ENCODE measurements at places on chromosomes 1 and 21.

DNA sequence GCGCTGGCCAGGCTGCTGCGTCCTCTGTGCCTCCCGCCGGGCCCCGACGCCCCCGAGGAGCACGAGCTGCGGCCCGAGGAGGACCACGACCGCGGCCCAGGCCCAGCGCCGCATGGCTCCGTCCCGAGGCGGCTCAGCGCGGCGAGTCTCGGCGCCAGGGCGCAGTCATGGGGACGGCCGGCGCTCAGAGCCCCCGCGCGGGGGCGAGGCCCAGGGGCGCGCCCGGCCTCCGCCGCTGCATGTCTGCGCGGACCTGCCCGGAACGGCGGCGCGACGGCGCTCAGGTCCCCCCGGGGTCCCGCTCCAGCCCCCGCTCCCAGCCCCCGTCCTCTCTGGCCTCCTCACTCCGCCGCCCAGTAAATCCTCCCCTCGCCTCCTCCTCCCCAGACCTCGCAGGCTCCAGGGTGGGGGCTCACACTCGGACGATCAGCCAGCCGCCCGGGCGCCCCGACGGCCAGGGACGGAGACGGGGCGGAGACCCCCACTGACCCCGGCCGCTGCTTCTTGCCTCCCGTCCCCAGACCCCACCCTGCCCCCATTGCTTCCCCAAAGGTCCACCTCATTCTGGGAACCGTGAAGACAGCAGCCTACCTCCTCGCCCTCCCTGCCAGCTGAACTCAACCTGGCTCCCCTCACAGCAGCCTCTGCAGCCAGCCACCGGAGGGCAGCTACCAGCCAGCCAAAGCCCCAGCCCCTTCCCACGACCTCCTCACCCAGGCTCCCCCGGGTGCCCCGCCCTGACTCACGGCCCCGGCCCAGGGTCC, at the start of gene C1QTNF12:
Gene C1QTNF12, minus strand, starts transcription at position 146 of the 764 bp plus-strand sequence. Its CDS starts 32 bp downstream, at position 114.
- DNase-seq: no peak

GRCh38 chr1:159594625-159595405, 7.2 kb downstream of the APCS start:
- no peak for DNase-seq

DNA sequence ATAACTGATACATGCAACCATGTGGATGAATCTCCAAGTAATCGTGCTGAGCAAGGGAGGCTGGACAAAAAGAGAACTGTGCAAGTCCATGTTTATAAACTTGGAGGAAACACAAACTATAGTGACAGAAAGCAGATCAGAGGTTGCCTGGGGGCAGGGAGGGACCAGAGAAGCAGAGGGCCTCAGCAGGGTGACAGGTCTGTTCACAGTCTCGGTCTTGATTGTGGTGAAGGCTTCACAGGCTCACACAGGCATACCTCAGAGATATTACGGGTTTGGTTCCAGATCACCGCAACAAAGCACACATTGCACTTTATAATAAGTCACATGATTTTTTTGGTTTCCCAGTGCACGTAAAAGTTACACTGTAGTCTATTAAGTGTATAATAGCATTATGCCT, 28.5 kb downstream of the ACOT7 start:
- DNase-seq: no peak

DNA sequence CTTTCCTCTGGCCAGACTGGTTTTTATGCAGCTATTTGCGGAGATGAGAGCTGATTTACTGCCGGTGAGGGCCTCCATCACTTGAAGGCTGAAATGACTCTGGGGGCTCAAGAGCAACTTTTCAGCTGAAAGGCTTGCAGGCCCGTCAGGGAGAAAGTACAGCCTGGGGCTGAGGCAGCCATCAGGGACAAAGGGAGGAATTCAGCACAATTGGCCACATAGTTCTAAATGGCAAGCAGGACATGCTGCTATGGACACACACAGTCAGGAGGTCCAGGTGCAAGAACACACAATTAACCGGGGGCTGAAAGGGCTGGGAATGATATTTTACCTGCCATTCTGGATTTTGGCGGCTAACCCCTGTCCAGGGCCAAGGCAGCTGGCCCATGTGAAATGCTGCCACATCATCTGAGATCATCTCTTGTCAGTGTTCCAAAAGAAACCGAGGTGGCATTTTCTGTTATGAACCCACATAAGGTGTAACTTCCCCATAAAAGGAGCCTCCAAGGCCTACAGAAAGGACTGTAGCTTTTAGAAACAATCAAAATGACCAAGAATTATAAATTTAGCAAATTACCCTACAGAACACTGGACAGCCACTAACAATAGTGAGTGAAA, 58.2 kb downstream of the LMX1A start:
- DNase-seq: no peak

DNA sequence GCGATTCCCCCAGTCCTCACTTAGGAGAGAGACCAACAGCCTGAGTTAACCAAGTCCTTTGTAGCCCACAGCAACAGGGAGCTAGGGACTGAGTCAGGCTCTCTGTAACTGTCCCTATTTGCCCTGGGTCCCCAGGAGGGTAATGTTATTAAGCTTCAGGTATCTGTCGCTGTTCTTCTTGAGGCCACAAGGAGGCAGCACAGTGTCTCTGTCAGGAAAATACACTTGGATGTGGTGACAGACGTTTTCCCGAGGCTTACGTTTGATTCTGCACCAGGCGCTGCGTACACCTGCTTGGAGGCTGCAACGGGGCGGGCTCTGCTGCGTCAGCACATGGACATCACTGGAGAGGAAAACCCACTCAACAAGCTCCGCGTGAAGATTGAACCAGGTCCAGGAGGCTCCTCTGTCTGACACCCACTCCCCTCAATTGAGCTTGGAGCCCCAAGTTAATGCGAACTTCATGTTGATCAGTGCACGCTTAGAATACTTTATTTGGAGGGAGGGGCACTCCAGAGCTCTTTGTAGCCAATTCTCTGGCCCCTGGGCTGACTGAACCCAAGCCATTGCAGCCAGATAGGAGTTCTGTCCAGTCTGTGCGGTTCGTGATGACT, 10.7 kb upstream of the ELF3 start:
- DNase-seq: no peak

DNA sequence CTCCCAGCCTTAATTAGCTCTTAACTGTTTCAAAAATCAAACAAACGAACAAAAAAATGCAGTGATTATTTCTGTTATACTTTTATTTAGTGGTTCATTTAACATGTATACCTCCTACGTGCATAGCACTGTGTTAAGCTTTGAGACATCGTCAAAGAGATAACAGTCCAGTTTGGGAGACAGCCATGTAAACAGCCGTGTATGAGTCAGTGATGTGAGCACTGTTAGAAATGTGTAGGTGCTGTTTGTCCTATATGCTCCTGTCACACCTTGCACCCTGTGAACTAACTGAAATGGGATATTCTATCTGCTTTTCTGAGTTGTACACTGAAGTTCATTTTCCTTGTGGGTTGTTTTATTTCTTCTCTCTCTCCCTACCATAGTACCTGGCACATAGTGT, 109.7 kb upstream of the CACYBP start:
- DNase-seq: no peak

DNA sequence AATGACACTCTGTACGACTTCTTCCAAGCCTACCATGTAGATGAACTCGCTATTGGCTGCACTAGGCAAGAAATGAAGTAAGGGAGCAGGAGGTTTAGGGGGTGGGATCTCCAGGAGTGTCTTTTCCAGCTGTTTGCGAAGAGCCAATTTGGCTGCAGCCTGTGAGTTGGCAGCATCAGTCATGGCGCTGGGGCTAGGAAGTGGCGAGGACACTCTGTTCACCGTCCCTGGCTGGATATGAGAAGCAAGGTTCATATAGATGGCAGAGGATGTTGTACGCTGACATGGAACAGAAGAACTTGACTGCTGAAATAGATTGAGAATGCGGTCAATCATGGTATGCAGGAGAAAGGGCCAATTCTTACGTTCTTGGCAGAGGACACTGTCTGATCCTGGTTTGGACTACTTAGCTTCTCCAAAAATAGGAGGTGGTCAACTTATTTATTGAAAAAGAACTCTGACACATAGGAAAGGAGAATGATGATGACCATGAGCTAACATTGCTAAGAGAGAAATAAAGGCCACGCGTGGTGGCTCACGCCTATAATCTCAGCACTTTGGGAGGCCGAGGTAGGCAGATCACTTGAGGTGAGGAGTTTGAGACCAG, 41.2 kb downstream of the SLC27A3 start:
- DNase-seq: no peak

- no peak for DNase-seq
Observed at GRCh38 chr1:111848852-111849545, 93.3 kb downstream of the DDX20 start.

- no peak for DNase-seq
Observed at GRCh38 chr1:107145637-107146036, 4.8 kb downstream of the NTNG1 start.

- no peak for DNase-seq
Observed at GRCh38 chr1:221709854-221710253, 32.0 kb downstream of the DUSP10 start.

DNA sequence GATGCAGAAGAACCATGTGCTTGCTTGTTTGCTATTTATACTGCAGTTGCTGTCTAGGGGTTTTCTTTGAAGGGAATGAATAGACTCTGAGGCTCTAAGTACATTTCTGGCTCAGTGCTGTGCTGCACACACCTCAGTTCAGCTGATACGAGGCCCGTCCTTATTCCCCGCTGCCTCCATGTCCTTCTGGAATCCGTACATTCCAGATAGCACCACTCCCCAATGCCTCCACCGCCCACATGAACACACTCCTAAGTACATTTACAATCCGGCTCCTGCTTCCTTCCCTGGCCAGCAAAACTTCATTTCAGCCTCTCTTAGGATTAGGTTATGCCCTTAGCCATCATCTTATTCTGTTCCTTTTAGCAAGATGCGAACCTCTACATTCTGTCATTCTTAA, 57.1 kb downstream of the KCNC4 start:
- DNase-seq: no peak

- no peak for DNase-seq
Observed at GRCh38 chr1:53319296-53320101, 8.4 kb downstream of the LRP8 start.

- DNase-seq: no peak
Observed at GRCh38 chr1:228818296-228818695, 83.0 kb downstream of the RHOU start.

DNA sequence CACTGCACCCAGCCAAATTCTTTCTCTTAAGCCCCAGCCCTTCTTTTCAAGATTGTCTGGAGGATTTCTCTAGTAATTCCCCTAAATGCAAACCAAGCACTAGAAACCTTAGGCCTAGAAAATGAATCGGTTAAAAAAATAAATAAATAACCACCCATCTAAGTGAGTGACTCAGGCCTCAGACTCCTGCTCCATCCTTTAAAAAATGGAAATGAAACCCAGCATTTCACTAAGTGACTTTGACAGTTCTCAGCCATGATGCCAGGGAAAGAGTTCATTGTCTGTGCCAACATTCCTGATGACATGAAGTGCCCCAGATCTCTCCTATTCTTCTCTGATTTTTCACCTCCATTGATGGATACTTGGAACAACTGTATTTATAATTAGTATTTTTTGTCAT, 415.2 kb upstream of the DAB1 start:
- no peak for DNase-seq

GRCh38 chr1:224747578-224747977, 131.5 kb downstream of the CNIH3 start:
- no peak for DNase-seq

DNA sequence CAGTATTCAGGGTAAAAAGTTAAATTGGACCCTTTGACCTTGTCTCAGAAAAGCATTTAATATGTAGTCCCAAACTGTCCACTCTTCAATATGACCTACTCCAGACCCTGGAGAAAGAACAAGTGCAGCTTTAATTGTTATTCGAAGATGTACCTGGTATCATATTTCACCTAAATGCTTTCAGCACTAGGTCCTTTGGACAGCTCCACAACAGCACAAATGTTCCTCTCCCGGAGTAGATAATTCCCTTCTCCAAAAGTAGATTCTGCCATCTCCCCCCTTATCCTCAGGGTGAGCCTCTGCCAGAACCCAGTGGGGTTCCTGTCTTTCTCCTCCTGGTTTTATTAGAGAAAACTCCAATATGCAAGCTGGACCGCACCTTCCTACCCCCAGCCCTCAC, 104.5 kb upstream of the AJAP1 start:
- DNase-seq: no peak

DNA sequence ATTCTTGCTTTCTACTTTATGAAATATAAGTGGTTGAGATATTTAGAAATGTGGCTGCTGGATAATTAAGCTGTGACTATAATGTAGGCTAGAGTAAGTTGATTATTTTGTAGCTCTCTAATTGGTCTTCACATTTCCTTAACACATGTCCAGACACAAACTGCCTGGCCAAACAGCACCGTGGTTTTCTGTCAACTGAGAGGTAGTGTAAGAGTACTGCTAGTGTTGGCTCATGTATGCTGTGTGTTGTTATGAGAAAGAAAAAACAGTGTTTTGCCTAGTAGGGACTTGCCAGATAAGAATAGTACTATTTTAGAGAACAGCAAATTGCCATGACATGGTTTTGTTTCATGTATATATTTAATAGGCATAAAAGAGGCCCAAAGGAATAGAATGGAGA, 37.1 kb downstream of the TMED5 start:
- DNase-seq: no peak

GRCh38 chr1:174397261-174397660, 50.5 kb upstream of the GPR52 start:
- DNase-seq: no peak

GRCh38 chr1:33965086-33965485, 101.2 kb downstream of the HMGB4 start:
- no peak for DNase-seq

DNA sequence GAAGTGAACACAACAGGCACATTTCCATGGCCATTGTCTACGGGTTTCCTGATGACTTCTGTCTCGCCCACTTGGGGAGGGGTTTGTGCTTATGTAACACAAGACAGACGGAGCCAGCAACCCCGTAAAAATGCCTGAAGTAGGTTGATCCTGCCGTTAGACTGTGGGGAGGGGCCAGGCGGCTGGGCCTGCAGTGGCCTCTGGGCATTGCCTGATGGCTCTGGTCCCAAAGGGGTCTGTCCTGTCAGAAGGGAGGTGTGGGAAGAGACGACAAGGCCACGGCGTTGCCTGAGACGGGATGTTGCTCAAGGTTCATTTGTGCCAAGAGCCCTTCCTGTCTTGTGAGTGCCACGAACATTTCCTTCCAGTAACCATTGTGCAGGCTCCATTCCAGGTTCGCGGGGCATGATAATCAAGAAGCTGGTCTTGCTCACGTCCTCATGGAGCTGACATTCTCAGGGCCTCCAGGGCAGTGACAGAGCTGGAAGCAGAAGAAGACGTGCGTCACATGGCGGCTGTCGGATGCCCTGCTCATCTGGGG, 44.7 kb downstream of the ABCG1 start:
- no peak for DNase-seq

GRCh38 chr1:17561247-17561548, 21.7 kb downstream of the ARHGEF10L start:
- no peak for DNase-seq

DNA sequence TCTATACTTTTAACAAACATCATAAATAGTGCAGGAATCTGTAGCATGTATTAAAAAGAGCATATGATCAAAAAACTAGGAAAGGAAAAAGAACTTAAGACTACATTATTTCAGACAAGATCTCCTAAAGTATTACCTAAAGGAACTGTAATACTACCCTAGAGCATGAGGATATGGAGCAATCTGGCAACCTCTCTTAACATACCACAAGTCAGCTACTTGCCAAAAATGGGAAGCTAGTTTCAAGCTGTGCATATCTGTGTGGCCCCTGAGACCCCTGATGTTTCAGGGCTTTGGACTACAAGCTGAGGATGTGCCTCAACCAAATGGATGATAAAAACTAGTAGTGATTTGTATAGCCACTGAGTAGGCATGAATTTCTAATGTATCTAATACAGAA, 525.6 kb downstream of the PTBP2 start:
- DNase-seq: peak; percentile 18

- no peak for DNase-seq
Observed at GRCh38 chr1:237664348-237664747, 226.4 kb downstream of the ZP4 start.
